Right lobe of liver (tissue), 6 donors: ENCODE measurements at places on chromosomes 5 and 9.
A peak's percentile ranks its signal among the peaks of the same experiment; 100 is the strongest.

DNA sequence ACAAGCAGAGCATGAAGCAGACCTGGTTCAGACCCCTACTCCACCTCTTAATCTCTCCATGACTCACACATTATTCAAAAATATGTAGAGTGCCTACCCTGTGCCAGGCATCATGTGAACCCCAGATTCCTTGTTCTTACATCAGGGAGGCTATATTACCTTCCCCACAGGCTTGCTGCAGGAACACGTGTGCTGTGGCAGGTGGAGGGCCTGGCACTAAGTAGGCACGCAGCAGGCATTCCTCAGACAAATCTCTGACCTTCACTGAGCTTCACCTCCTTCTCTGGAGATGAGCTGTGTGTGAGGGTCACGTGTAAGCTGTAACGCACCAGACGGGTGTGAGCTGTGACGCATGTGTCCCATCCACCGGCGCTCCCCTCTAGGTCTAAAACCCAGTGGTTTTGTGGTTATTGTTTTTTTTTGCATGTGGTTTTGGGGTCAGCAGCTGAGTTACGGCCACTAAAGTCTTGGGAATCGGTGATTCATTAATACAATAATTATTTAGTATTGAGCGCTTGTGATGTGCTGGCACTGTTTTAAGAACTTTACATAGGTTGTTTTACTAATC, 30.3 kb downstream of the ANGPTL2 start:
- H3K4me1 ChIP-seq = no peaks in the 10 kb centered on the region
- DNase-seq = no peak
- no peak overlapping the region for H3K4me3 ChIP-seq
- H3K27ac ChIP-seq = no peak overlapping the region
- no peaks in the 10 kb centered on the region for H3K36me3 ChIP-seq
- no peaks in the 10 kb centered on the region for H3K27me3 ChIP-seq

GRCh38 chr5:69230181-69230580, 4.5 kb upstream of the CDK7 start:
- no peak overlapping the region for H3K4me3 ChIP-seq
- no peaks in the 10 kb centered on the region for H3K4me1 ChIP-seq
- peaks cover 17% of the 10 kb centered on the region for H3K36me3 ChIP-seq
- no peak for DNase-seq
- H3K27ac ChIP-seq = no peak overlapping the region

DNA sequence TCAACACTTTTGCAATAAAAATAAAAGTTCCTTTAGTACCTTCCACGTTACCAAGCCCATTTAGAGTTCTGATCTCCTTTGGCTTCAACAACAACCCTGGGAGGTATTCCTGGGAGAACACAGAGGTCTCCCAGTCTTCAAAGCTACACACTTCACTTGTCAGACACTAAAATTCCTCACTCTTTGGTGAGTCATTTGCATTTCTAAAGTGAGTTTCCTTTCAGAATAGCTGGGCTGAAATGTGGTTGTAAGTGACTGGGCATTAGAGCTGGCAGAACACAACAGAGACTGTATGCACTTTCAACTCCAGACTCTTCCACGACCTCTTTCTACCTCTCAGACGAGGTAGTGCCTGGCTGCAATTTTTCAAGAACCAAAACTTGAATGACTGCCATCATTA, 11.5 kb upstream of the F2RL1 start:
- H3K36me3 ChIP-seq = no peaks in the 10 kb centered on the region
- DNase-seq = no peak
- H3K27me3 ChIP-seq = no peaks in the 10 kb centered on the region
- no peak overlapping the region for H3K27ac ChIP-seq
- no peak overlapping the region for H3K4me3 ChIP-seq

GRCh38 chr5:18314192-18314778, 680.0 kb downstream of the TAF11L14 start:
- H3K27me3 ChIP-seq = no peaks in the 10 kb centered on the region
- H3K36me3 ChIP-seq = no peaks in the 10 kb centered on the region
- DNase-seq = no peak
- no peak overlapping the region for H3K4me3 ChIP-seq

DNA sequence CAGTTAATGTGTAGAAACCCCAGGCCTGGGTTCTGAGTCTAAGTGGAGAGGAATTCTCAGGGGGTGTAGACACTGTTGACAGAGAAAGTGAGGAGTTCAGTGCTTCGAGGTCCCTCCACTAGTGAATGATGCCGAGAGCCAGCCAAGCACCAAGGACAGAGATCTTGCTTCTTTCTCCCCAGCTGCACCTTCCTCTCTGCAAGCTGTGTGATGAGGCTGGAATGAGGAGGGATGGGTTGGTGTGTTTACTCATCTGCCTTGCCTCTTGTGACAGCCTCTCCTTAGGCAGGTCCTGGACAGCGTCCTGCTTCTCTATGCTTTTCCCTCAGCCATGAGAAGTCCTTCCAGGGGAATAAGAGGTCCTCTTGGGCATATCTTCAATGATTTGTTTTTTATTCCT, 35.3 kb downstream of the HNRNPH1 start:
- H3K27me3 ChIP-seq = no peaks in the 10 kb centered on the region
- H3K27ac ChIP-seq = no peak overlapping the region
- no peak for DNase-seq
- H3K4me1 ChIP-seq = no peaks in the 10 kb centered on the region

GRCh38 chr5:145925353-145925752, 11.0 kb upstream of the SH3RF2 start:
- no peak overlapping the region for H3K4me3 ChIP-seq
- no peaks in the 10 kb centered on the region for H3K27me3 ChIP-seq
- H3K4me1 ChIP-seq = no peaks in the 10 kb centered on the region
- H3K27ac ChIP-seq = no peak overlapping the region

GRCh38 chr9:109967651-109968642, 187.9 kb downstream of the PALM2AKAP2 start:
- H3K36me3 ChIP-seq = no peaks in the 10 kb centered on the region
- H3K4me3 ChIP-seq = no peak overlapping the region
- H3K27ac ChIP-seq = peak overlapping the region; percentile 16
- no peaks in the 10 kb centered on the region for H3K27me3 ChIP-seq
- DNase-seq = no peak
- H3K4me1 ChIP-seq = peaks cover 16% of the 10 kb centered on the region

GRCh38 chr9:135340726-135341475, 138.7 kb upstream of the PPP1R26 start:
- no peak overlapping the region for H3K27ac ChIP-seq
- peaks cover 7% of the 10 kb centered on the region for H3K27me3 ChIP-seq
- H3K4me3 ChIP-seq = no peak overlapping the region
- H3K36me3 ChIP-seq = no peaks in the 10 kb centered on the region
